ENCODE measurements at places on chromosomes 13 and 19.

DNA sequence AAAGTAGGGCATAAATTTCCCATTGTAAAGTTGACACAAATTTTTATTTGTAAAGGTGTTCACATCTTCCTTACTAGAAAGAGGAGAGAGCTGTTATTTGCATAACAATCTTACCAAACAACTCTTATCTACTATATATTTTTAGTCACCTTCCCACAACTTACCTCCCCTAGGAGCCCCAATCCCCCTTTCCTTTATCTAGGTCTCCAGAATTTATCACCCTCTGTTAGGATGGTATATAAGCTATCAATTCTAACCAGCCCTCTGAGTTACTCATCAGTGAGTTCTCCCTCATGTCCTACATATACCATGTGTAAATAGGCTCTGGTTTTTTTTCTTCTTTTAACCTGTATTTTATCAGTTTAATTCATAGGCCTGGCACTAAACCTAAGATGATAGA, 62.2 kb downstream of the DCT start:
- no peak for DNase-seq

- DNase-seq, result no peak
Observed at GRCh38 chr19:12783849-12784393, 7.4 kb upstream of the JUNB start.

- no peak for DNase-seq
Observed at GRCh38 chr19:43727593-43727853, 11.6 kb downstream of the IRGC start.

- no peak for DNase-seq
Observed at GRCh38 chr13:110124201-110124940, 182.6 kb downstream of the COL4A1 start.

DNA sequence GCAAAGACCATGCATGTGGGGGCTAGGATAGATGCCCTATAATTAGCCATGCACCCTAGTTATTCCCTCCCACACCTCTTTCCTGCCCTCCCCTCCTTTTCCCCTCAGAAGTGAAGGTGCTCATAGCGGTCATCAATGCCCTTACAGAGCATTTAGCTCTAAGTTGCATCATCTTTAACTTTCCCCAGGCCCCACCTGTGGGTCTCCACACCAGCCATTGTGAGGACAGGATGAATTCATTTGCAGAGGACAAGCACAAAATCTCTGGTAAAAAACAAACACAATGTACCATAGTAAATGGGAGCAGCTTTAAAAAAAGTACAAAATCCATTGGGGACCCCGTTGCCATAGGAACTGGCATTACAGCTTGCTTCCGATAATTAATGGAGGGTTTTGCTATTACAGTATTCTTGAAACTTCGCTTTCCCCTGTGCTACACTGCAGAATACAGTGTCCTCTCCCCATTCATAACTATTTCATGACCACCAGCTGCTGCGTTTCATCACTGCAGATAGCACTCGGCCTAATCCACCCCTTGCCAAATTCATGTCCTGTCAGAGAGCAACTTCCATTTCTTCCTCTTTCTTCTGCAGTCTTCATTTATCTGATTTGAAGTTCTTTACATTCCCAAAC, 110.5 kb downstream of the ZDHHC20 start:
- DNase-seq, result no peak

DNA sequence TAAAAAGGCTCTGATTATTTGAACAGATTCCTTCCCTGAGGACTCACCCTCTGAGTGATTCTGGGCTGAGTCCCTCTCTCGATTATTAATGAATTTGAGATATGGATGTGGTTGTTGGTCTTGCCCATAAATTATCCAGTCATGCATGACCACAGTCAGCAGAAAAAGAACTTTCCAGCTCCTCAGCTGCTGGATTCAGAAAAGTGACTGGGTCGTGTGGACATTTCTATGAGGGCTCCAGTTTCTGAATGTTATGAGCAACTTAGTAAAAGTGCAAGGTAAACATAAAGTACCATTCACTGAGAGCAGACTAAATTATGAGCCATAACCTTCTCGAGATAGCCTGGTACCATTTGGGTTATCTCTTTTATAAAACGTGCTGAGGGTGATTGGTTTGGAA, 100.1 kb upstream of the CLDN10 start:
- DNase-seq, result no peak

- DNase-seq, result no peak
Observed at GRCh38 chr19:28631961-28632360, 581.0 kb downstream of the UQCRFS1 start.

DNA sequence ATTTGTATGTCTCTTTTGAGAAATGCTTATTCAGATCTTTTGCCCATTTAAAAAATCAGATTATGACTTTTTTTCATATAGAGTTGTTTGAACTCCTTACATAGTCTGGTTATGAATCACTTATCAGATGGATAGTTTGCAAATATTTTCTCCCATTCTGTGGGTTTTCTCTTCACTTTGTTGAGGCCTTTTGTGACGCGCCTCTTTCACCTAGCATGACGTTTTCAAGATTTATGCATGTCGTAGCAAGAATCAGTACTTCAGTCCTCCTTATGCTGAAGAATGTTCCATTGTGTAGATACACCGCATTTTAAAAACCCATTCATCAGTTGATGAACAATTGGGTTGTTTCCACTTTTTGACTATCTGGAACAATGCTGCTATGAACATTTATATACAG, 13.4 kb downstream of the PABPC3 start:
- no peak for DNase-seq

- no peak for DNase-seq
Observed at GRCh38 chr13:107480130-107480529, 735.2 kb downstream of the LIG4 start.

GRCh38 chr19:8393871-8394250, 3.7 kb downstream of the RAB11B start:
- DNase-seq, result no peak

DNA sequence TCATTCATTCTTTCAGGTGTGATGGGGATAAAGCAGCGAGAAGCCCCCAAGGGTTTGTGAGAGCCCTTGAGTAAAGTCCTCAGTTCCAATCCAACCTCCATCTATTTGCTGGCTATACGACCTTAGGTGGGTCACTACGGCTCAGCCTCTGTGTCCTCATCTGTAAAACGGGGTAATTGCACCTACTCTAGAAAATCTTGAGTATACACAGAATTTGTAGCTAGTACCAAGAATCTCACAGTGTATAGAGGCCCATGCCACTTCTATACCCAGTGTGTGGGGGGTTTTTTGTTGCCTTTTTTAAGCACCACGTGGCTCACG, 406 bp upstream of the DNMT1 start:
- no peak for DNase-seq

GRCh38 chr13:113672002-113672651, 5.1 kb downstream of the GRK1 start:
- DNase-seq, result no peak

GRCh38 chr19:9296336-9296735, 13.3 kb downstream of the ZNF699 start:
- DNase-seq, result no peak

Data from NCI-H2171 (cell line).